Skeletal muscle cell (primary cell): ENCODE measurements at places on chromosomes 4 and X.
A peak's percentile ranks its signal among the peaks of the same experiment; 100 is the strongest.

DNA sequence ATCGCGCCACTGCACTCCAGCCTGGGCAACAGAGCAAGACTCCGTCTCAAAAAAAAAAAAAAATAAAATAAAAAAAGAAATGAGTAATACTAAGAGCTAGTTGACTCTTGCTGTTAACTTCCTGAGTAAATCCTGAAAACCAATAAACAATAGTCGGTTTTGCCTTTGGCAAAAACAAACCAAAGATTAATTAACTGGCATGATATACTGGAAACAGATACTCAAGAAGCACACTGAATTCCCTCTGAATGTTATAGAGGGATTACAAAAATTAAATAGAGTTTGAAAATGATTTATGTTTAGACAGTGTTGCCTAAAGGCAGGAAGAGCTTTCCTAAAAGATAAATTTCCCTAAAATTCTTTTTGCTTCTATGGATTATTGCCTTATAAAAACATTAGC is 1702.3 kb downstream of the STIM2 start:
- DNase-seq: no peak

- DNase-seq: no peak
These were observed 15.7 kb downstream of the SUPT20HL2 start for GRCh38 chrX:24298191-24298590.

DNA sequence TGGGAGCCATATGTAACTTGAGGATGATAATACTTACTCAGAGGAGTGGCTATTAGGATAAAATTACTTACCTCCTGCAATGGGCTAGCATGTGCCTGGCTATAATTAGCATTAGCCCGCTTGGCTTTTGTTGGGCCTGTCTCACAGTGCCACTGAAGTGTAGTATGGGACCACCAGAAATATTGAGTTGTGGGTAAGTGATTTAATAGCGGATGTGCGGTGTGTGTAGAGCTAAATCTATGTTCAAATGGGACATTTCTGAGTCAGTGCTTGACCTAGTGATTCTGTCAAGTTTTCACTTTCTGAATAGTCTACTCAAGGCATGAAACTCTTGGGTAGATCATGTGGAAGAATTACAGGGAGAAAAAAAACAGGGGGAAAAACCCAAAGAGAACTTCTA is 3.5 kb upstream of the CLNK start:
- no peak for DNase-seq

DNA sequence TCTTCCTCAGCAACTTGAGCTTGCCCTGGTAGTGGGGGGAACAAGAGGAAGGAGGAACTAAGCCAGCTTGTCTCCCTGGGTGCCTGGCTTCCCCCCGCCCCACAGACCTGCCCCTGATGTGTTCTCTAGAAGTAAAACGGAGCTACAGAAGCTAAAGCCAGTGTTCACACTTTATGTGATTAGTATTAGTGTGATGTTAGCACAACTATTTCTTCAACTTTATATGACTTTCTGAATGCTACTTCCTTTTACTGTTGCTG is 10.7 kb downstream of the RGS12 start:
- DNase-seq: no peak

DNA sequence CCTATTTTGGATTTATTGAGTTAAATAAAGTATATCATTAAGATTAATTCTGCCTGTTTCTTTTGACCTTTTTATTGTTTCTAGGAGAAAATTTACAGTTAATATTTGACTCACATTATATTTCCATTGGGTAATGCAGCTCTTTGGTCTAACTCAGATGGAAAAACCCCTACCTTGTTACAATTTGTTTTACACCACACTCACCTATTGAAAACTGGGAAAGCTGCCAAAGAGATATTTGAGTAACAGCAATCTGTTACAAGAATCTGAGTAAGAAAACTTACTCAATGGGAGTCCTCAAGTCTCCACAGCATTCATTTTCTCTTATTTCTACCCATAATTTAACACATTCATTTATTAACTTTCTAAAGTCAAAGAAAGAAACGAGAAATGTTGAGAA is 108.0 kb upstream of the TLL1 start:
- DNase-seq: no peak

- no peak for DNase-seq
These were observed 18.0 kb upstream of the MANBA start for GRCh38 chr4:102778720-102779119.

DNA sequence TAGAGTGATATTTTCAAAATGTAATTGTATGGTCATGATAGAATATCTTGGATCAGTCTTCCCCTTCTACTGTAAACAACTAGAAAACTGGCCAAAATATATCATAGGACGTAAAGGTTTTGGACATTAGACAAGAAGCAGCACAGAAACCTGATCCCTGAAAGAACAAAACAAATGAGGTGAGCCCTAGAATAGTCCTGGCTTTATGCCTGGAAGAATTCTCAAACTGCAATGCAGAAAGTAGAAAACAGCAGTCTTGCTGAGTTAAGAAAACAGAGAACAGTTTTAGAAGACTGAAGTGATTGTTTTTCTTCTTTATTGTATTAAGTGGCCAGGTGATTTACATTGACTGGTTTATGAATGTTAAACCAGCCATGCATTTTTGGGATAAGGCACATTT is 19.5 kb downstream of the NSUN7 start:
- peak; percentile 4 for DNase-seq

GRCh38 chr4:40948014-40948413 is 198.3 kb downstream of the NSUN7 start:
- DNase-seq: no peak

- DNase-seq: no peak
These were observed 580.6 kb downstream of the EPHA5 start for GRCh38 chr4:65089666-65090065.

GRCh38 chrX:78024349-78025059 is 55.1 kb upstream of the PGAM4 start:
- no peak for DNase-seq

- peak; percentile 28 for DNase-seq
These were observed 173.7 kb upstream of the FAT4 start for GRCh38 chr4:125140966-125141495.

DNA sequence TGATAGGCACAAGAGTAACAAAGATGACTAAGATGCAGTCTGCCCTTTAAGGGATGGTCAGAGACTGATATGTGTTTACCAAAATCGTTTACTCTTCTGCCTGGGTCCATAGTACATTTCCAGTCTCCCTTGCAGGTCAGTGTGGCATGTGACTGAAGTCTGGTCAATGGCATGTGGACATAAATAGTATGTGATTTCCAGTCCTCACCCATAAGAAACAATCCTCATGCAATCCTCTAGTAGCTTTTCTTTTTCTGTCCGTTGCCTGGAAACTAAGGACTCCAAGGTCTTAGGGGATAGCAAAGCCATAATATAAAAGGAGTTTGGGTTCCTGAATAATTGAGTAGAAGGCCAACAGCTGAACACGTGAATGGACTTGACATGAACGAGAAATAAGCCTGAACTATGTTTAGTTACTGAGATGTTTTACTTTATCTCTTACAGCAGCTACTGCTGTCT is 1.1 kb downstream of the SLC9B2 start:
- DNase-seq: no peak

DNA sequence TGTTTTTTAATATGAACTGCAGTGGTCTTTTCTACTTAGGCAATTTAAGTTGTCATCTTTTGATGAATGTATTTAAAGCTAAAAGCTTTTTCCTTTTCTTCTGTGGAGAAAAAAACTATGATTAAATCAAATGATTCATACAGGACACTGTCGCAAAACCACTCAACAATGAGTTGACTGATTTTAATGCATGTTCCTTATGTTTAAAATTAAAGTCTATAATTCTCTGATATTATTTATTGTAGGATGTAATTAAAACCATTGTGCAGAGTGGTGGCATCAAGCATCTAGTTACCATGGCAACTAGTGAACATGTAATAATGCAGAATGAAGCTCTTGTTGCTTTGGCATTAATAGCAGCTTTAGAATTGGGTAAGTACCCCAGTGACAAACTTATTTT is 172.5 kb downstream of the RAP1GDS1 start:
- no peak for DNase-seq

- DNase-seq: no peak
These were observed 10.3 kb downstream of the CPZ start for GRCh38 chr4:8602686-8603430.

DNA sequence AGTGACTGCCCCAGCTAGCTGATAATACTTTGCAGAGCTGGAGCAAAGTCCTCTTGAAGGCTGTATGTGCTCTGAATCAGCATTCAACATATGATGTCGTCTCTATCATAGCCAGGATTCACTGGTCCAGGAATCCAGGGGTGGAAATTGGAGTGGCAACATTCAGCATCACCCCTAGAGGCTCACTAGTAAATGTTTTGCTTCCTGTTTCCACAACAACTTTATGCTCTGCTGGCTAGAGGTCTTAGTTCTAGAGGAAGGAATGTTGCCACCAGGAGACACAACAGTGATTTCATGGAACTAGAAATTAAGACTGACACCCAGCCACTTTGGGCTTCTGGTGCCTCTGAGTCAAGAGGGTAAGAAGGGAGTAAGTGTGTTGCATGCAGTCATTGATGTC is 11.3 kb downstream of the MAGEA1 start:
- no peak for DNase-seq

DNA sequence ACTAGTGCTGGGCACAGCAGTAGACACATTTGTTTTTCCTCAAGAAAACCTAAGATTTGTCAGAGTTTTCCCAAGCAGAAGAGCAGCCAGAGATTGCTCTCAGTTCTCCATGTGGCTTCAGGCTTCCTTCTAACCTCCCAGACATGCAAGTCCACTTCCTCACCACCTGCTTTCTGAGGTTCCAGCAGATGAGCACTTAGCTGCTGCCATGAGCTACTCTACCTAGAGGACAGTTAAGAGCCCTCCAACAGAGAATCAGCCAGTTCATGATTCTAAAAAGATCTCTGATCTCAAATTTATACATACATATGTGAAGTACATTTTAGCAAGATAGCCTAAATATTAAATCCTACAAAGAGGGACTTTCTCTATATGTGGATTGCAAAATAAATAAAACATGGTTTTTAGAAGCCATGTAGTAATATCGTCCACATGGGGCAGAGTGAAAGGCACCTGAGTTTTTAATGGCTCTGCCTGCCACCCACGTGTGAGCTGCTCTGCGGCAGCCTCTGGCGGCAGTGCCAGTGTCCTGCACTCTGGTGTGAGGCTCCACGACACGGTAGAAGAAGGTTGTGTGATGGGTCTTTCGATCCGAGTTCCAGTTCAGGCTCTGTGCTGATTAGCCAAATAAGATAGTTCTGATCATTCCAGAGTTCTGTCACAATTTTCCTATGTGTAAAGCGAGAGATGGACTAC is 10.3 kb downstream of the CYP4V2 start:
- DNase-seq: no peak

- DNase-seq: peak; percentile 38
These were observed 156.6 kb upstream of the FTHL17 start for GRCh38 chrX:31228415-31228832.

DNA sequence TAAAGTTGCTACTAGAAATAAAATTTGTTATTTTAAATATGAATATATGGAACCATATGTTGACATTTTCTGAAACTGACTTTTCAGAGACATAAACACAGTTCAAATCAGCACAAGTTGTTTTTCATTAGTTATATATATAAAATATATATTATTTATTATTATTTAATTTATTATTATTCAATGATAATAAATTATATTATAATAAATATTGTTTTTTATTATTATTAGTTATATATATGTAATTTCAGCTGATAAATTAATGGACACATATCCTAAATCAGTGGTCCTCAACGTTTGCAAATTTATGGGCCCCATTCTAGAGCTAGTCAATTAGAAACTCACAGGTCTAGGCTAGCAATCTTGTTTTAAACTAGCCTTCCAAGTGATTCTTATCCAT is 809.3 kb downstream of the C4orf33 start:
- no peak for DNase-seq

GRCh38 chr4:23165669-23166068 is 472.9 kb downstream of the GBA3 start:
- DNase-seq: no peak
